ENCODE measurements at places on chromosomes 16 and 17.
A peak's percentile ranks its signal among the peaks of the same experiment; 100 is the strongest.

- peak; percentile 21 for DNase-seq
Observed at GRCh38 chr17:27531469-27531961, 75.3 kb downstream of the KSR1 start.

- DNase-seq, result no peak
Observed at GRCh38 chr16:86363057-86363490, 147.3 kb upstream of the FOXF1 start.

DNA sequence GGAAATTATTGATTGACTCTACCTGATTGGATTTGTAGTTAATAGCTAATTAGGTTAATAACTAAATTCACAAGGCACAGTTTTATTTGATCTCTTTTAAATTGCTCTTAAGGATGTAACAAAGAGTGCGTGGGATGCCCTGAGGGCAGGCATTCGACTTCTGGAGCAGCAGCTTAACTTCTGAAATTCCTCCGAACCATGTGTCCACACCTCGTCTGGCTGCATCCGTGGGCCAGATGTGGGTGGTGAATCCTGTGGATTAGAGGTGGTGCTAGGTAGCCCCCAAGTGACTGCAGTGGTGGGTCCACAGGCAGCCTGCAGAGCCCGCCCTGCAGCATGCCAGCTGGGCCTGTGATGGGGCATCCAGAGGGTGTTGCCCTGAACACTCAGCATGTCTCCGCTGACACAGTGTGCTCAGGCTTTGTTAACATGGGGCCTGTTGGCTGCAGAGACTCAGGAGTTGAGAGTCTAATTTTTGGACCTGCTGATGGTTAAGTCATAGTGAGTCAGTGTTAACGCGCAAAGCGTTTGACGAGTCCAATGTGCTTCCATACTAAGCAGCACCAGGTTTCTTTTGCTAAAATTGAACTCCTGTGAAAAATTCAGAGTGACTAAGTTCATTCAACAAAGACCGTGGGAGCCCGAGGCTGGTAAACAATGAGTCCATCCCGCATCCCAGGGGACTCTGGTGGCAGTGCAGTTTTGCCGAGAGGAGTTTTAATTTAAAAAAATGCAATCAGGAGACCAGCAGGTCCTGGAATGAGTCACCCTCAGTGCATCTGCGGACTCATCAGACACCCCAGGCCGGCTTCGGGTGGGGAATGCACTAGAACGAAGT, 3.8 kb upstream of the NPB start:
- DNase-seq, result no peak

DNA sequence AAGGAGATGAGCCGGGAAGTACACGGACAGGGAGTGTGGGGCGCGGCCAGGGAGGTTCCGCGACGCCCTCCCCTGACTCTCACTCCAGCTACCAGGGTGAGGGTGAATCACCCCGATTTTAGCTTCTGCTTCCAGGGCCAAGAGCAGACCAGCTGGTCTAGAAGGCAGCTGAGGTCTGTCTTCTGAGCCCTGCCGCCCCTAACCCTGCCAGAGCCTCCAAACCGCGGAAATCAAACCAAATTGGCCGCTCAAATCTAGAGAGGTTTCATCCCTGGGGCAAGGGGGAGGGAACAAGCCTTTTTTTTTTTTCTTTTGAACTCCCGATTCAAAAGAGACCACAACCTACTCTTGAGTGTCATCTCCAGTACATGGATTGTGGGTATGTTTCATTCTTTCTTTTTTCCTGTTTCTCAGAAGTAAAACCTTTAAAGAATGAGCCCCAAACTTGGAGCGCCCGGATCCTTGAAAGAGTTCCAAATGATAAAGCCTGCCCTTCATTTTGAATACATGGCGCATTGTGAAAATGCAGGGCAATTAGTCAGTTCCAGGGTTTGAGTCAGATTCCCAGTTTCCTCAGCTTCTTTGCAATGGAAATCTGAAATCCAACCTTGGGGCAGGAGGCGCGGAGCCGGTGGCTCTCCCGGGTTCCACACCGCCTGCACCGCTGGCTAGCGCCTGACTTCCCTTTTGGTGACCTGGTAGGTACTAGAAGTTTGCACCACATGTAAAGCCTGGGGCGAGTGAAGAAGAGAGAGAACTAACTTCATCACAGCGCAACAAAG, 16.5 kb upstream of the ZFHX3 start:
- DNase-seq, result no peak

- no peak for DNase-seq
Observed at GRCh38 chr16:46796764-46797269, 34.2 kb downstream of the C16orf87 start.

DNA sequence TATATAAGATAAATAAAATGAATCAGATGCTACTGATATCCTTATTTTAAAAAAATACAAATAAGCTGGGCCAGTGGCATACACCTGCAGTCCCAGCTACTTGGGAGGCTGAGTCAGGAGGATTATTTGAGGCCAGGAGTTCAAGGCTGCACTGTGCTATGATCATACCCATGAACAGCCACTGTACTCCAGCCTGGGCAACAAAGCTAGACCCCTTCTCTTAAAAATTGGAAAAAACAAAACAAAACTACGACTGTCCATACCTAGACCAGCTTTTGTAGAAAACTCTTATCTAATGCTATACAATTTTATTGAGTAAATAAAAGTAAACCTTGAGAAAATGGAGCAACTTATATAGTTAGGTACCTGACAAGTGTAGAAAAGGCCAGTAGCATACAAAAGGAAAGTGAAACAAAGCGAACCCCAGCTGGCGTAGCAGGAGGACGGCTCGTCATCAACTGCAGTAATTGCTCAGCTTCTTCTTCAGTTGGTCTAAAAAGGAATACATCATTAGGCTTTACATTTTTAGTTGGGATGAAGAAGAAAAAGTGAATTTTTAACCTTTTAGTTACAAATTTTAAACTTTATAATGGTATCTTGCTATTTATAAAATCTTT, 23.6 kb downstream of the INTS2 start:
- DNase-seq, result no peak
